Stimulated activated CD4-positive, alpha-beta T cell treated with anti-CD3 and anti-CD28 coated beads, Interleukin-2, amount 100 ng/mL, for 4 hours (primary cell): ENCODE measurements at places on chromosomes 5 and 9.

DNA sequence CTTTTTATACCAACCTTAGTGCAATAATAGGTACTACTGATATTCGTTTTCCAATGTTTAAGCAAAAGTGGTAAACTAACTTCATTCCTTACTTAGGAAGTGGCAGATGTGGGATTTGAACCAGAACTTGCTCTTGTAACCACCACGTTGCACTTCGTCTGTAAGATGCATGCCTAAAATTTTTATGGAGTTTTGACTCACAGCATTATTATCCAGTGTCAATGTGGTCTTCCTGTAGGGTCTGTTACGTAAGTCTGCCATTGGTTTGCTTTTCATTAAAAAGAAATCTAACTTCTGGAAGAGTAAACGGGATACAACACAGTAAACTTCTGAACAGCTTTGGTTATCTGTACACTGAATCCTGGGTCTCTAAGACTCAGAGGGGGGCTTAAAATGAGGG is 521.0 kb upstream of the WWC1 start:
- DNase-seq: no peak

GRCh38 chr9:74205056-74205455 is 292.1 kb upstream of the RORB start:
- DNase-seq: no peak

DNA sequence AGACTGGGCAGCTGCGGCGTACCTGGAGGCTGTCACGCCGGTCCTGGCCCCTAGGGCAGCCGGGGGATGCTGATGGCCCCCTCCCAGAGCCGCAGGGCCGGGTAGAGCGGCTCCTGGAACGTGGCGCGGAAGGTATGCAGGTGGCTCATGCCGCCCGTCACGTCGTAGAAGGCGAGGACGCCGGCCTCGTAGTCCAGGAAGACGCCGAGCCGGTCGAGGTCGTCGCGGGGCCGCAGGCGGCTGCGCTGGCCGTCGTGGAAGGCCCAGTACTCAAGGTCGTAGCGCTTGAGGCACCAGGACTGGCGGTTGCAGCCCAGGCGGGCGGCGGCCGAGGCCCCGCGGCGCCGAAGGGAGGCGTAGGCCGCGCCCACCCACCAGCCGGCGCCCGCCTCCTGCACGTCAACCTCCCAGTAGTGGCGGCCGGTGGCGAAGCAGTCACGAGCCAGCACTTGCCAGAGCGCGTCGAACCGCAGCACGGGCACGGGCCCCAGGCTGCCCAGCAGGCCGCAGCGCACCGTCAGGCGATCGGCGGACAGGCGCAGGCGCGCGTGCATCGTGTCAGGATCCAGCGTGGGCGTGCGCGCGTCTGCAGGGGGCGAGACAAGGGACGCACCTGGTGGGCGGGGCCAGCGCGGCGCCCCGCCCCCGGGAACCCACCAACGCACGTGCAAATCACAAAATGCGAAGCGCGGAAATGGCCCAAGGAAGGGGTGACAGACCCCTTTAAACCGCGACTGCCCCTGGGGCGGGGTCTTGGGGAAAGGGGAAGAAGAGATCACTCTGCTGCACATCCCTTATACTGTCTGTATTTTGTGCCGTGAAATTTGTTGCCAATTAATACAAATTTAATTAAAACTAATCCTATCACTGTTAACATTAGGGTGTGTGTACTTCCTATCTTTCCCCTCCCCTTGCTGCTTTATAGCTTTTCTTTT is 31.2 kb downstream of the NANS start:
- no peak for DNase-seq

GRCh38 chr5:140073296-140073695 is 30.2 kb upstream of the NRG2 start:
- no peak for DNase-seq

DNA sequence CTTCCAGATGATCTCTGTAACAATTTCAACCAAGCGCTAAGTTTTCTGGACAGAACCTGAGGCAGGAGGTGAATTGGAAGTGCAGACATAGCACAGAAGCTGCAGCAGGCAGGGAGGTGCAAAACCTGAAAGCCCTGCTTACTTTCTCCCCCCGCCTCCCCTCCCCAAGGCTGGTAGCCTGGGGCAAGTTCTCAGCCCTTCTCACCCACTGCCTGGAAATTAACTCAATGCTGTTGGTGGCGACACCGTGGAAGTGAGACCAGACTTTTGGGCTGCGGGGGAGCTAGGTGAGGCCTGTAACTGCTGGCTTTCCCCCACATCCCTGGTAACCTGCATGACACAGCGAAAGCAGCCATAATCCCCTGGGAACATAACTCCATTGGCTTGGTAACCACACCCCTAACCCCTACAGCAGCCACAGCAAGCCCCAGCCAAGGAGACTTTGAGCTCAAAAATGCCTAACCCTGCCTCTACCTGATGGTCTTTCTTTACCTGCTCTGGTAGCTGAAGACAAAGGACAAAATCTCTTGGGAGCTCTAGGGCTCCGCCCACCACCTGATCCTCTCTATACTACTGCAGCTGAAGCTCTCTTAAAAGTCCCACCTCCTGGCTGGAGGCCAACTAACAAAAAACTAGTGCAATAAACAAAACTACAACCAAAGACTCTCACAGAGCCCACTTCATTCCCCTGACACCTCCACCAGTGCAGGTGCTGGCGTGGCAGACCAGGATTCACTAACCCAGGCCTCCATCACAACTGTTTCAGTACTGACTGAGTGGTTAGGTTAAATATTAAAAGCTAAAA is 11.9 kb upstream of the OR13C8 start:
- DNase-seq: no peak

DNA sequence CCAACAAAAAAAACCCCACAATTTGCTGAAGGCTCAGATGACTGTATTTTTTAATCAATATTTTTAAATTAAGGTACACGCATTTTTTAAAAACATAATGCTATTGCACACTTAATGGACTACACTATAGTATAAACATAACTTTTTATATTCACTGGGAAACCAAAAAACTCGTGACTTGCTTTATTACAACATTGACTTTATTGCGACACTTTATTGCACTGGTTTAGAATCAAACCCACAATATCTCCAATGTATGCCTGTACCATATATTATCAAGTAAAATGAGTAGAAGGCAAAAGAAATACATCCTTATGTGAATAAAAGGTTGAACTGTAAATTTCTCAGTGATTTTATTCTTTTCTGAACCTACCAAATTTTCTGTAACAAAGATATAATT is 53.7 kb downstream of the RICTOR start:
- DNase-seq: no peak

- DNase-seq: no peak
These were observed 39.0 kb upstream of the ZFYVE16 start for GRCh38 chr5:80368661-80369480.

DNA sequence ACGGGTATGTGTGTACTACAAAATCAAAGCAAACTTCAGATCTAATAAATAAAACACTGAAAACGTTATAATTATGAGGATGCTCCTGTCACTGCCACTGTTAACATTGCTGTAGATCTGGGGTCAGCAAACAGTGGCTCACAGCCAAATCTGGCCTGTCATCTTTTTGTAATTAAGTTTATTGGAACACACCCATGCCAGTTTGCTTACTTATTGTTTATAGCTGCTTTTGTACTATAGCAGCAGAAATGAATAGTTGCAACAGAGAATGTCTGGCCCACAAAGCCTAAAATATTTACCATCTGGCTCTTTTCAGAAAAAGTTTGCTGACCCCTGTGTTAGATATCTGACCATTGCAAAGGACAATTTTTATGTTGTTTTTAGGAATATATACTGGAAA is 32.1 kb downstream of the PRRC1 start:
- DNase-seq: no peak

- no peak for DNase-seq
These were observed 343.7 kb downstream of the EBF1 start for GRCh38 chr5:158755986-158756385.

DNA sequence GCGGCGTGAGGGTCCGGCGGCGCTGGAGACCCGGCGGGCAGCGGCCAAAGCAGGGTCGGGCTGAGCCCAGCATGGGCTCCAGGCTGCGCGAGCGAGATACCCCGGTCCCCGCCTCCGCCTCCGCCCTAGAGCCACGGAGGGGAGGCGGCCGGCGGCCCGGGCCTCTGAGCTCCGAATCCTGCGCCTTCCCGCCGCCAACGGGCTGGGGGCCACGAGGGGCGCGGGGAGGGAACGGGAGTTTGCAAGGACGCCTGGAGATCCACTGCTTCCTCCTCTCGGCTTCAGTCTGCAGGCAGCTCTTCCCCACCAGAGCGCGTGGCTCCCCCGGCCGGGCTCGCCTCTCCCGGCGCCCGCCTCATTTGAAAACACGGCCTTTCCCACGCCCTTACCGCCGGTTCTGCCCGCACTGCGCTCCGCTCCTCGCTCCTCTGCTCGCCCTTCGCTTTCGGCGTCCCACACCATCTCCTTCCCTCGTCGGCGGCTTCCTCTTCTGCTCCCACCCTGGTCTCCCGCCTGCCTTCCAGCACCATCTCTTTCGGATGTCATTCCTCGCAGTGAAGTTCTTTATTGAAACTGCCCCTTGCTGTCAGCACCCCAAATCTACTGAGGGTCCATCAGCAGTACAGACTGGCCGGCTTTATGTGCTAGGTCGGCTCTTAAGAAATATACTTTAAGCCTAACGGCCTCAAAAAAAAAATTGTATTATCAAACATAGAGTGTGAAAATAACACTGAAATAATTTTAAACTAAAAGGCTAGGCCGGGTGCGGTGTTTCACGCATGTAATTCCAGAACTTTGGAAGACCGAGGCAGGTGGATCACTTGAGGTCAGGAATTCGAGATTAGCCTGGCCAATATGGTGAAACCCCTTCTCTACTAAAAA is 105.0 kb upstream of the FAM120A start:
- DNase-seq: no peak

- peak; percentile 48 for DNase-seq
These were observed 19.8 kb downstream of the TRIP13 start for GRCh38 chr5:912280-913091.

- DNase-seq: no peak
These were observed 267.5 kb downstream of the NR3C1 start for GRCh38 chr5:143135832-143136551.

DNA sequence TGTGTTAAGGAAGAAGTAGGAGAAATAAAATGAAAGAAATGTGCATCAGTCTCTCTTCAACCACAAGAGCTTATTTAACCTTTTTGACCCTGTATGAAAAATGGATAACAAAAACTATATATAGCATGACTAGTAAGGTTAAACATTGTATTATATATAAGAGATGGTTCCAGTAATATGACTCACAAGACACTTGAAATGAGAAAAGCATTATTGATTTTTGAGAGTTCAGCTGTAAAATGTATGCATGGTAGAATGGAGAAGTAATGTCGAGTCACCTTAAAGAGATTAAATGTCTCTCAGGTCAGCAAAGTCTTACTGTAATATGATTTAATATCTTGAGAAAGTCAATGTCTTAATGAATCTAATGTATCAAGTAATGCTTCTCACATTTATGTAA is 860.9 kb downstream of the TAF11L14 start:
- DNase-seq: no peak

DNA sequence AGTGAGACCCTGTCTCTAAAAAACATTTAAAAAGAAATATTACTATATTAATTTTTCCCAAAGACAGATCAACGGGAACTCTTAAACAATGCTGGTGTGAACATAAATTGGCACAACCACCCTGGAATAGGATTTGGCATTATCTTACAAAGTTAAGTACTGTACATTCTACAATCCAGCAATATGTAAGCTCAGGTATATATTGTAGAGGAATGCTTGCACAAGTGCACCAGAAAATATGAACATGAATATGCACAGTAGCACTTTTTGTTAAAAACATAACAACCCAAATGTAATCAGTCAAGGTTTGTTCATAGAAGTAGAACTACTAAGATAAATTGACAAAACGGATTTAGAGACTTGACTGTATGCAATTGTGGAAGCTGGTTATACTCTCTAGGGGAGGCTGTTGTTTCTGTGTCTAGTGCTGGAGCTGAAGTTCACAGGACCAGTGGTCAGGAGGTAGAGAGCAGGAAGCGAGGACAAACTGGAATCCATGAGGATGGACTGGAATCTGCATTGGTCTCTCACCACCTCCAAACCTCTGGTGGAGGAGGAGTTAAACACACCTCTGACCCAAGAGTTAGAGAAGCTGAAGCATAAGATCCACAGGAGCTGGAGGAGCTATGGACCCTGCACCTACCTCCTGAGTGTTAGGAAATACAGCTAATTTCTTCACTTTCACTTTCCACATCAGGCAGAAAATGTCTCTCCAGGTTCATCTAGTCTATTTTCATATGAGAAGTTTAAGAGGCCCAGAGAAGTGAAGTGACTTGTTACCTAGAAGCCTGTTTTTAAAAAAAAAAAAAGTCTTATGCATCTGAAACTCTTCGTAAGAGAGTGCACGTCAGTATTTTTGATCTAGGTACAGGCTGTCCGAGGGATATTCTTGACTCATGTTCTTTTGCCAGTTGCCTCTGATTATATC is 20.3 kb upstream of the RIC1 start:
- DNase-seq: no peak

DNA sequence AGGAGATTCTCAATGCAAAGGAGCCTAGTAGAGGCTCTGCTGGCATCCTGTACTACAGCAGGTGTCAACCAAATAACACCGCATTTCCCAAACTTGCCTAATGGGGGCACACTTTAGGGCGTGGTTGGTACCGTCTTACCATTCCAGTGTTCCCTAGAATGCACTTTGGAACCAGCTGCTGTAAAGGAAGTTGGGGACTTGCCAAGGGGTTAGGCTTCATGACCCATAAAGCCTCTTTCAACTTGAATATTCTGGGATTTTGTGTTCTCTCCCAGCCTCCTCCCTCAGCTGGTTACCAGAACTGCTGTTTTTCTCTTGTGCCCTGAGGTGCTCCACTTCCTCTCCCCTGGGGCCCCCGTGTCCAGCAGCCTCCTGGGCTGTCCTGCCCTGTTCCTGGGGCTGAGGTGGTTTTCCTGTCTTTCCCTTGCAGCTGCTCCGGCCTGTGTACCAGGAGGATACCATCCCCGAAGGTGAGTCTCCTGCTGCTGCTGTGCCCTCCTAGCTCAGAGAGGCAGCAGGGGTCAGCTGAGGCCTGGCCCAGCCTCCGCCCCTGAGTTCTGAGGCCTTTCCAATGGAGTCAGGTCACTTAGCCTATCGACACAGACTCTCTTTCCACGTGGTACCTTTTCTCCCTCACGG is 44.7 kb downstream of the RGS3 start:
- no peak for DNase-seq

- DNase-seq: peak; percentile 66
These were observed 33.3 kb upstream of the ABCA1 start for GRCh38 chr9:104961238-104961637.

DNA sequence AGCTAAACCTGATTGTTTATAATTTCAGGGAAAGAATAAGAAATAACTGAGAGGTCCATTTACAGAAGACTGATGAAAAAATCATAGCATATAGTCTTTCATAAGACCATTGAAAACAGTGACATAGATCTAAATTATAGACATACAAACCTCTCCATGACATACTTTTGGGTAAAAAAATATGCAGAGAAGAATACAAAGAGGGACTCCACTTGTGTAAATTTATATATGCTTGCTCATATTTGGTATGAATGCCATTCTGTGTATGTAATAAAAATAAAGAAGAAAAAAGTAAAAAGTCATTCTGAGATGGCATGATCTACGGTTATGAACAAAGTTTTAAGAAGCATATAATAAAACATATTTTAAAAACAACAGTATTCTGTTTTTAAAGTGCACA is 310.7 kb downstream of the ASTN2 start:
- no peak for DNase-seq
